ENCODE measurements at places on chromosomes 5 and 9.

GRCh38 chr5:109953761-109954160 is 264.0 kb downstream of the MAN2A1 start:
- no peak for DNase-seq

GRCh38 chr9:126155756-126156664 is 170.6 kb upstream of the MVB12B start:
- no peak for DNase-seq

GRCh38 chr9:135283671-135284070 is 195.9 kb upstream of the PPP1R26 start:
- no peak for DNase-seq

DNA sequence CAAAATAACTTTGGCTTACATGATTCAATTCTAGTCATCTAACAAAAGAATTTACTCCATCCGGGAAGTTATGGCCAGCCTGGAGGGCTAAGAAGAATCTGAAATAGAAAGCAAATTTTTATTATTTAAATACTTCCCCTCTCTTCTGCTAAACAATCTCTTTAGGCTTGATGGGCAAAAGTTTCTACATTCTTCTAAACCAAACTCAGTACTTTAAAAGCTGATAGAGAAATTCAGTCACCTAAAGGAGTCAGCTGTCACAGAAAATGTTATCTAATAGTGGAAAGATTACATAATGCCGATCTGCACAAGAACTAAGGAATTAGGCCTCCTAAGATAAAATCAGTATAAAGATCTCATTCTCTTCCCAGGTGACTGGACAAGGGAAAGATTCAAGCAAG is 32.4 kb downstream of the GNAQ start:
- DNase-seq: no peak

GRCh38 chr9:27784847-27785713 is 211.8 kb upstream of the C9orf72 start:
- no peak for DNase-seq

DNA sequence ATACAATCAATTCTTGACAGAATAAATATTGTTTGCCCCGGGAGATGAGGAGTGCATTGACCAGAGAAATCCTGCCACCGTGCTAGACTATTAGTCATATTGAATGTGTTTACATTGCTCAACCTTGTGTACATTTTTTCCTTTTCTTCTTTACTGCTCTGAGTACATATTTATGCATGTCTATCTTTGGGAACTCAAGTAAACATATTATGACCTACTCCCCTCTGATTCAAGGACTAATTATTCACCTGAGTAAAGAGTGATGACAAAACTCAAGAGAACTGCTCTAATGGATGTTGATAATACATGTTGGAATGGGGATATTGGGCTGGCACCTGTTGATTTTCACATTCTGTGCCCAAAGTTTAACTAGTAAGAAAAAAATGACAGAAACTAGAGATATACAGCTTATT is 3.9 kb upstream of the SPINK1 start:
- DNase-seq: no peak

- DNase-seq: no peak
These were observed 10.0 kb downstream of the LCP2 start for GRCh38 chr5:170287532-170287931.

GRCh38 chr5:14035859-14036503 is 91.5 kb upstream of the DNAH5 start:
- DNase-seq: no peak

GRCh38 chr9:128728298-128728697 is 4.4 kb upstream of the ZDHHC12 start:
- DNase-seq: no peak

DNA sequence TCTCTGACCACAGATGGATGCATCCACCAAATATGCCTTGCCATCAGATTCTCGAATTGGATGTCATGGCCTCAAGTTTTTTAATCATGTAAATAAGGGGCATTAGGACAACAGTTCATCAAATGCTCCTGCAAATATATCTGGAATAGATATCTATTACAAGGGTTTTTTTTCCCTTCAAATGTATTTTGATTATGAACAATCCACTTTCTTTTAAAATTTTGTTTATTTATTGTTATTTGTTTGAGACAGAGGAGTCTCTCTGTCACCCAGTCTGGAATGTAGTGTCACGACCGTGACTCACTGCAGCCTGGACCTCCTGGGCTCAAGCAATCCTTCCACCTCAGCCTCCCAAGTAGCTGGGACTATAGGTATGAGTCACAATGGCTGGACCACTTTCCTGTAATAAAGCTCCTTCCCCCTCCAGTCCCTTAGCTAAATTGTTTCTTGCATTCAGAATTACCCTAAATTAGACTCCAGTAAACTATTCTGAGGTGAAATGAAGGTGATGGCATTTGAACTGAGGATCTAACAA is 1412.1 kb downstream of the EFNA5 start:
- DNase-seq: no peak

DNA sequence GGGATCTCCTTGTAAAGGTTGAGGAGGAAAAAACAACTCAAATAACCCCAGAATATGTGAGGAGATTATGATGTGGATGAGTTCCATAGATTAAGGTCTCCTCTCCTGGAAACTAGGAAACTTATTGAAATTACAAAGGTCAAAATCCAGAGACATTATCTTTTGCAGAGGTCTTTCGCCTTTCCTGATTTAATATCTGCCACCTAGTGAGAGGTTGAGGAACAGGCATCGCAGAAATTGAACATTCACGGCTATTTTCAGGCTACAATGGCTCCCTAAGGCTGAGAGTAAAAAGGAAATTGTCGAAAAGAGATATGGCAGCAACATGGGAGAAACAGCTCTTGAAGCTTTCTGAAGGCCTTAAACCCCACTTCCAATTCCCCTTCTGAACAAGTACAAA is 127.5 kb upstream of the PLCXD3 start:
- no peak for DNase-seq

GRCh38 chr5:133750856-133751255 is 138.5 kb upstream of the FSTL4 start:
- no peak for DNase-seq

- no peak for DNase-seq
These were observed 92.5 kb upstream of the TNFSF8 start for GRCh38 chr9:115022760-115023434.

DNA sequence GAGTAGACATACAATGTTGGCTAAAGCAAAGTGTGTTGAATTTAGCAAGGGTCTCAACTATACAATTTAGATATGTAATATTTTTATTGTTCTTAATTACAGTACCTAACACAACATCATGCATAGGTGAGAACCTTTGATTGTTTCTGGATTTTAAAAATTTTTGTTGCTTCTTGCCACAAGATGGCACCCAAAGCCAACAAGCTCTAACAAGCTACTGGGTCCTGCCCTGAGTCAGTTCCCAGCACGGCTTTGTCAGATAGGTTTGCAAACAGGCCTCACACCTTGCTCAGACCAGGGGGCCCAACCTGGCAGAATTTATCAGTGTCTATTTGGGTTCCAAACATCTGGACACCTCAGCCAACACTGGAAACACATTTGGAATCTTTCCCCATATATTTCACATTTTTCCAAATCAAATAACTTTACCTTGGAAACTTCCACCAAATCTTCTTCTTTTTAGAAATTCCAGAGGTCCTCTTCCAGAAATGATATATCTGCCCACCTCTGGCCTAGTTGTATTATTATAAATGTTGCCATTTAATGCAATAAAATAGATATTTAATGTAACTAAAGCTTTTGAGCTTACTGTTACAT is 49.5 kb upstream of the EGFLAM start:
- no peak for DNase-seq

GRCh38 chr9:30280229-30280900 is 2104.1 kb upstream of the ACO1 start:
- DNase-seq: no peak

DNA sequence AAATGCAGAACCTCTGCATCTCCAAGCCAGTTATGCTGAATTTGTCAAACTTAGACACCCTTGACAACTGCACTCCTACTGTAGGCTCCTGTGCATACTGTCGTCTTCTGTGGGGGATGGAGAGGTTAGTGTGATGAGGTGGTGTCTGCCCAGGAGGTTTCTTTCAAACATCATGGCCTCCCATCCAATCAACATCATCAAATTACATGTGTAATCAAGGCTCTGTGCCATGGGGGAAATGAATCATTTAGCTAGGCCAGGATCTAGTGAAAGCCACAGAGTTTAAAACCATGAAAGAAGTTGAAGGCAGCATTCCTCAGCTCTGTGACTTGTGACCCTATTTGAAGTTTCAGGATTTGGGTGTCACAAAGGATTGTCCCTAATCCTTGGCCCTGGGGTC is 240.6 kb downstream of the MARCHF11 start:
- DNase-seq: no peak

GRCh38 chr5:178304016-178304415 is 71.4 kb upstream of the PHYKPL start:
- no peak for DNase-seq

DNA sequence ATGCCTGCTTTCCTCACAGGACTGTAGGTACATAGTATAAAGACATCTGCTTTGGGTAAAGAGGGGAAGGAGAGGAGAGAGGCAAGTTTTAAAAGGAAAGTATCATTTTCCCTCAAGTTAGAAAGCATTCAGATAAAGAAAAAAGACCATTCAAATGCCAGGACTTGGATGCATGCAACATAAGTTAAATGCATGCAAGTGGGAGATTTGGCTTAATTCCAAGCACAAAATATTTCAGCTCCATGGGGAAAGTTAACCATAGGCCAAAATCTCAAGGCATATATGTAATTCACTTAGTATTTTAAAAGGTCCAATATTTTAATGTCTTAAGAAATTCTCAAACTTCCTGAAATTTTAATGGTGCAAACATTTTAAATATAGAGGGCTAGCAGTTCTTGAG is 36.4 kb downstream of the POU5F2 start:
- no peak for DNase-seq

- no peak for DNase-seq
These were observed 537 bp downstream of the C8G start for GRCh38 chr9:136945333-136946227.

GRCh38 chr5:163770625-163771024 is 265.2 kb downstream of the MAT2B start:
- no peak for DNase-seq

- no peak for DNase-seq
These were observed 509.1 kb downstream of the RAB3C start for GRCh38 chr5:59091965-59092364.

DNA sequence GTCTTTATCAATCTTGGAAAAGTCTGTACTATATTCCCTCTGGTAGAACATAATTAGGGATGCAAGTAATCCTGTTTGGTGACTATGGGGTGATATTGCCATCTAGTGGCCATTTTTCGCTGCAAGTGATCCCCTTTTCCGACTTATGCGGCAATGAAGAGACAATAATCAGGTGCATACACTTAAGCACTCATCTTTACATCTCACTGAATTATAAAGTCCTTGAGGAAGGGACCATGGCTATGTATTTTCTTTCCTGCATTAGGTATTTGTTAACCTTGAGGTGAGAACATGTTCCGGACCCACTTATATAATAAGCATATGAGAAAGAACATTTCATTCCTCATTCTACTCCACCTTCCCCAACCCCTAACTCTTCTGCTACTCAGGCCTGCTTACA is 19.6 kb upstream of the LIX1 start:
- no peak for DNase-seq

DNA sequence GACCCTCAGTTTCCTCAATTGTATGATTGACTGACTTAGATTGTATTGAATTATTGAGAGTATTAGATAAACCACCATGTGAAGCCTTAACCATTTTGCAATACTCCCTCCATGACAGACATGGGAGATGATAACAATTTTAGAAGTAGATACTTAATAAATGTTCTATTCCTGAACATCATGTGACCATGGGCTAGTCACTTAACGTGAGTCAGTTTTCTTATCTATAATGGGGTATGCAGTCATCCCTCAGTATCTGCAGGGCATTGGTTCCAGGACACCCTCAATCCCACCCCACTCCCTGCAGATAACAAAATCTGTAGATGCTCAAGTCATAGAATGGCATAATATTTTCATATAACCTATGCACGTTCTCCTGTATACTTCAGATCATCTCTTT is 31.0 kb downstream of the SNX18 start:
- no peak for DNase-seq

DNA sequence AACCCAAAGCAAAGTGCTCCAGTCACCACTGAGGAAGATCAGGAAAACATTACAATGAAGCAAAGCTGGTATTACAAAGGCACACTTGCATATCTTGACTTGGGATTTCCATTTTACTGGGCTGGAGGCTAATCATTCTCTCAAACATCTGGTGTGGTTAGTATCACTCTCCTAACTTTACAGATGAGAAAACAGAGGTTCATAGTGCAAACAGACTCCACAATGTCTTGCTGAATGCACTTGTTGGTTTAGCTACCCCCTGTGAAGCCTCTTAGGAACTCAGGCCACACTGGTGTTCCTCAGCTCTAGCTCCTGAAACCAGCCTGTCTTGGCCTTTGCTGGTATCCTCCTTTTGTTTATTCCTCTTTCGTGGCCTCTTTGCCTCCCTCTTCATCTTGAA is 29.5 kb upstream of the SMAD5 start:
- DNase-seq: no peak

DNA sequence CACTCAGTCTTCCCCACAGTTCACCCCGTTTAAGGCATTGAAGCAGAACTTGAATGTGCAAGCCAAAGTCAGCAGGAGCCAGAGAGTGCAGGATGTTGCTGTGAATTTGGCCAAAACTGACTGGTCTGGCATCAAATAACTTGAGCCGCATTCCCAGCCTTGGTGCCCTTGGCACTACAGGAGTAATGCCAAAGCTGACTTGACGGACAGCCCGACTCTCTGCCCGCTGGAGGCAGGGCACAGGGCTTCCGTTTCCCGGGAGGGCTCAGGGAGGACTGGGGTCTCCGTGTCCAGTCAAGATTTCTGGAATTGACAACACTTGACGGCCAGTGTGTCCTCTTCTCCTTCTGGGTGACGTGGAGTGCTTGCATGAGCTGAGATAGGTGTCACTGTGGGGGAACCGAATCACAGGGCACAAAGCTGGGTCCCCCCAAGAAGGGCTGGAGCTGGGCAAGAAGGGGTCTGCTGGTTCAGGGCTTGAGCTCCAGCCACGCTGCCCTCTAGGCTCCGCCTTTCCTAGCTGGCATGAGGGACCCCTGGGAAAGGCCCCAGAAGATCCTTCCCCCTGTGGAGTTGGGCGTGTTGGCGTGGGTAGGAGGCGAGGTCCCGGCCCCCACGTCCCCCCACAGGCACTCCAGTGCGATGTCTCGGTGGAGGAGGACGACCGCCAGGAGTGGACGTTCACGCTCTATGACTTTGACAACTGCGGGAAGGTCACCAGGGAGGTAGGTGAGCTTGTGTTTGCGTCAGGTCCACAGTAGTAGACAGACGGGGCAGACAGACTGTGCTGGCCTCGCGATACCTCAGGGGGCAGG is 25.2 kb downstream of the NKD2 start:
- no peak for DNase-seq

DNA sequence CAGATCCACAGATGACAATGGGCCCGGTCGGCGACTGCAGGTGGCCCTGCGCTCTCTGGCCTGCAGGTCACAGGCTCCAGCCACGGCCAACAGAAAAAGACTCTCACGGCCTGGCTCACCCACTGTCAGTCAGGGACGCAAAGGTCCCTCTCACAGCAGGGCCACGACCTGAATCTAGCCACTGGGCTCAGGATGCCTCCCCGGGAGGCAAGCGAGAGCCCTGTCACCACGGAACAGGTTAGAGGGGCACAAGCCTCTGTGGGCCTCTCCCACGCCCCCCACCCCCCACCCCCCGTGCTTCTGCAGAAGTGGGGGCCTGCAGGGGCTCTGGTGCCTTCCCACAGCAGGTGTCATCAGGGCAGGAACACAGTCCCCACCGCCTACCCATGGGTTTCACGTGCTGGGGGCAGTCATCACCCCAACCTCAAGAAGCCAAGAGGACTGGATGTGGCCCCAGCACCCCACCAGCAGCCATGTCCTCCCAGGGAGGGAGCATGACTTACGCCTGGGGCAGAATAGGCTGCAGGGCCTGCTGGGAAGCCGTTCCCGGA is 17.3 kb upstream of the EGFL7 start:
- no peak for DNase-seq

Data from stimulated activated CD8-positive, alpha-beta memory T cell treated with anti-CD3 and anti-CD28 coated beads, Interleukin-7, amount 100 ng/mL, for 24 hours (primary cell).